CD4-positive, alpha-beta T cell treated with Interleukin-21 for 1 hour (primary cell): ENCODE measurements at places on chromosomes 4 and X.

GRCh38 chrX:131910586-131910985 is 112.5 kb upstream of the STK26 start:
- DNase-seq = no peak

GRCh38 chrX:21645431-21645830 is 12.7 kb downstream of the KLHL34 start:
- no peak for DNase-seq

DNA sequence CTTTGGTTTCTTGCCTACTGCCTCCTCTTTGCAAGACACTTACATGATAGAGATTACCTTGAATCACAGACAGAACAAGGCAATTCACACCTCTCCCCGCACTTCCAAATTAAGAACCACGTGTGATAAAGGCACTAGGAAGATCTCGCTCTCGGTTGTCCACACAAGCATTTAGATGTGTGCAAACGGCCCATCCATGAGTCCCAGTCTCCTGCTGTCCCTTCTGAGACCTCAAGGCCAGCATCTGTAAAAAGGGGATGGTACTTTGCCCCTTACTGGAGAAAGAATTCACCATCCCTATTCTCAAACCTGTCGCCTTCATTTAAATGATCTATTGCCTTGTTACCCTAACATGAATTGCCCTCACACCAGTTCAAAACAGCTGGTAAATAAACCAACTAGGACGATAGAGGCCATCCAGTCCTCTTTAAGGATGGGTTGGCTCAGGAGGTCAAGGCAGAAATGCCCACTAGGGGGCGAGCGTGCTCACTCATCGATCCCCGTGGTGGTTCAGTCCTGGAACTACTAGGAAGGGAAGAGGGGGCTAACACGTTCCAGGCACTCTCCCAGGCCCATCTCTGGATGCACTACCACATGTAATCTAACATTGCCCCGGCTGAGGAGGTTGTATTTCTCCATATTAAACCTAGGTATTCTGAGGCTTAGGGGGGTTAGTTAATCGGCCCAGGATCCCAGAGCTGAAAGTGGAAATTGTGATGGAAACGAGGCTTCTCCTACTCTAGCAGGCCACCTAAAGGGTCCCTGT is 95.8 kb downstream of the DHX15 start:
- DNase-seq = peak; percentile 48

GRCh38 chr4:675036-675882 is 917 bp downstream of the MYL5 start:
- no peak for DNase-seq

DNA sequence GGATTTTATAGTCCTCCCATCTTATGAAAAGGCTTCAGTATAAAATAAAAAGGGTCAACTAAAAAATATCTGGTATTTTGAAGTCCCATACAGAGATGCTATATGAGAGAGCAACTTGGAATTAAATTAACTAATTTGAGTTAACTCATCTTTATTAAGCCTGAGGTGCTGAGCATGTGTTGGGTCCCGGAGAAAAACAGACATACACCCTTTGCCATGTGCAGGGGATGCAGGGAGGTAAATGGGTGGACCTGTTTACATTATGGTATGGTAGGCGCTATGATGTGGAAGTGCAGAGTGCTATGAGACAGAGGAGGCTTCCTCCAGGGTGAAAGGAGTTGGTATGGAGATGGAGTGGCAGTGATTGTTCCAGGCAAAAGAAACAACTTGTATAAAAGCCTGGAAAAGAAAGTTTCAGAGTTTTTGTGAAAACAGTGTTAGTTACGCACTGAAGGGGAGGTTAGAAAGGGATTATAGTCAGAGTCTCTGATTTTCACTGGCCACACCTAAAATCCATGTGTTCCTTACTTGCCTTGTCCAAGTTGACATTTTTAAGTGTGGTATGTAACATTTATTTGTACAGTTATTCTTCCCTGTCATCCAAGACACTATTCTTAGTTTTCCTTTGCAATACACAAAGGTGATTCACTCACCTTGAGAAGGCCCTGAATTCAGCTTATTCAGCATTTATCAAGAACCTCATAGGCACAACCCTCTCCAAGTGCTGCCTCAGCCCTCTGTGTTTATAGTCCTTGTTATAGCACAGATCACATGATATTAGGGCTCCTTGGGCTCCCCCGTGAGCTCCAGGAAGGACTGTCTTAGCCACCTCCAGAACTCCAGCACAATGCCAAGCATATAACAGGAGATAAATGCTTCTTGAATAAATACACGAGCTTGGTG is 152.0 kb downstream of the RASL11B start:
- no peak for DNase-seq

- no peak for DNase-seq
Observed at GRCh38 chr4:185218312-185218711, 8.9 kb downstream of the SNX25 start.

DNA sequence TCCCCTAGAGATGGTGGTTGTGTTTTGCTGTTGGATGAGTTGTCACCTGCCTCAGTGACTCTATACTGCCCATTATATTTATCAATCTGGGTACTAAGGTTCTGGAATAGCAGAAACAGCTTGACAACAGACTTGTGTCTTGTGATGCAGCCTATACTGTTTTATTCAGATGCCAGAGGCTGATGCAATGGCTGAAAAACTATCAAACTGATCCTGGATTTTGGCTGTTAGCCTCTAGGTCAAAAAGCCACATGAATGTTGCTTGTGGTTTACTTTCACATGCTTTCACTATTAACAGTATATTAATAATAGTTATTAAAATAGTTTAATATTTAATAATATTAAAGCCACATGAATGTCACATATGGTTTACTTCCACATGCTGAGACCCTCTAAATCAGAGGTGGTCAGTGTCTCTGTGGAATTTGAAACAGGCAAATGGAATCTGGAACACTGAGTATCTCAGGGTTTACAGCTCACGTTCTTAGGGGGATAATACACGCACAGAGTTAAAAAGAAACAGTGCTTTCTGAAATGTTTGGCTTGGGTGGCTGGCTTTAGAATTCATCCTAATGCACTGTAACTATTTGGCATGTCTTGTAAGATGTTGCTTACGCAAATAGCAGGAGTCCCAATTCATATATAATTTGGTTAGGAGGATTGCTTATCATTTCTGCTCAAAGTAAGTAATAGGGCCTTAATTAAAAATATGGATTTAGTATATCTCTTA is 82.5 kb upstream of the LCORL start:
- DNase-seq = no peak

- DNase-seq = no peak
Observed at GRCh38 chr4:86720508-86721068, 126.5 kb downstream of the PTPN13 start.

DNA sequence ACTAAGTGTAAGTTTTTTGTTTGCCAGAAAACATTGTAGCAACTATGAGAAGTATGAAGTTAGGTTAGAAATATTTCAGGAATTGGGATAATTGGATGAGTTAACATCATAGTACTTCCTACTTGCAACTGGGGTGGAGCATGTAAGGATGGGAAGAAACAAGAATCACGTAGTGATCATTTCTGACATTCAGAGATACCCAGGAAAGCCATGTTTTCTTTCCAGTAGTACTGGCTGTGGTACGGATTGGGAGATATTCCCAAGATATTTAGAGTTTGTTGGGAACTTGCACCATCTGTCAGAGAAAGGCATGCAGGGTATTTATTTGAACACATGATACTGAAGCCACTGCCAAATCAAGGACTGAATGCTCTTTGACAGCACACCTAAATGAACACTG is 87.6 kb upstream of the SLC4A4 start:
- no peak for DNase-seq

DNA sequence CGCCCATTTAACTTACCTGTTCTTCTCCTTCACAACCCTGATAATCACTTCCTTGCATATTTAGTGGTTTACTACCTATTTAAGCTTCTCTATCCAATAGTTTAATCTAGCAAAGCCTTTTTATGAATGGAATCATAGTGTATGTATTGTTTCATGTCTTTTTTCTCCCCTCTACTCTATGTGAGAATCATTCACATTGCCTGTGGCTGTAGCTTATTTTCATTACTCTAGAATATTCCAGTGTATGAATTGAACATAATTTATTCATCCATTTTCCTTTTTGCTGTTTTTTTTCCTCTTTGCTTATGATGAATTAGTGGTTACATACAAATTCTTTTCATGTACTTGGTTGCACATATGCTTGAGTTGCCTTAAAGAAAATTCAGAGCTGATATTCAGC is 490 bp upstream of the ADH4 start:
- no peak for DNase-seq

- DNase-seq = no peak
Observed at GRCh38 chr4:137510557-137511265, 21.6 kb downstream of the PCDH18 start.

GRCh38 chr4:22474636-22475310 is 41.1 kb downstream of the ADGRA3 start:
- DNase-seq = no peak

DNA sequence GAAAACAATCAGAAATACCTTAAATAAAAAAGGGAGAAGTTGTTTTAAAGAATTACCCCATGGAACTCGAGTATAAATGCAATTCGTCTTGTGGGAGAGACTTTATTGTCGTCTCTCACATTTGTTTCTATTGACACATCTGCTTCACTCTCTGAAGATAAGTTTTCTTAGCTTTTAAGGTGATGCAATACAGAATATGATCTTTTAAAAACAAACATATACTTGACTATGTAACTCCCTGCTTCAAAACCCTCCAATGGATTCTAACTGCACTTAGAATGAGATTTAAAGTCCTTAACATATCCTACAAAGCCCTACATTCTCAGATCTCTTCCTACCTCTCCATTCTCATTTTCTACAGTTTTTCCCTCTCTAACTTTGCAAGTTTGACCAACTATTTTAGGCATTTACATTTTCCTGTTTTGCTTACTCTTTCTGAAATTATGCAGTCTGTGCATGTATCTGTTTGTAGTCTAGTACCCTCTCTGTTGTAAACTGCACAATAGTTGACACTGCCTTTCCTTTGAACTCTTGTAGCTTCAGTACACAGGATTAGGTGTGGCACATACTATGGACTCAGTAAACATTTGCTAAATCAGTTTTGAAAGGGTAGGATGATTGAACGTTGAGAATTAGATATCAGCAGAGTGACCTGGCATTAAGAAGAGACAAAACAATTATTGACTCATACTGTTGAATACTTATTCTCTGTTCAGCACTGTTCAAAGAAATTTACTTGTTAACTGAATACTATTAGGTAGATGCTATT is 59.8 kb downstream of the AGTR2 start:
- DNase-seq = no peak
